ENCODE measurements at places on chromosomes 6 and 20.
A peak's percentile ranks its signal among the peaks of the same experiment; 100 is the strongest.

DNA sequence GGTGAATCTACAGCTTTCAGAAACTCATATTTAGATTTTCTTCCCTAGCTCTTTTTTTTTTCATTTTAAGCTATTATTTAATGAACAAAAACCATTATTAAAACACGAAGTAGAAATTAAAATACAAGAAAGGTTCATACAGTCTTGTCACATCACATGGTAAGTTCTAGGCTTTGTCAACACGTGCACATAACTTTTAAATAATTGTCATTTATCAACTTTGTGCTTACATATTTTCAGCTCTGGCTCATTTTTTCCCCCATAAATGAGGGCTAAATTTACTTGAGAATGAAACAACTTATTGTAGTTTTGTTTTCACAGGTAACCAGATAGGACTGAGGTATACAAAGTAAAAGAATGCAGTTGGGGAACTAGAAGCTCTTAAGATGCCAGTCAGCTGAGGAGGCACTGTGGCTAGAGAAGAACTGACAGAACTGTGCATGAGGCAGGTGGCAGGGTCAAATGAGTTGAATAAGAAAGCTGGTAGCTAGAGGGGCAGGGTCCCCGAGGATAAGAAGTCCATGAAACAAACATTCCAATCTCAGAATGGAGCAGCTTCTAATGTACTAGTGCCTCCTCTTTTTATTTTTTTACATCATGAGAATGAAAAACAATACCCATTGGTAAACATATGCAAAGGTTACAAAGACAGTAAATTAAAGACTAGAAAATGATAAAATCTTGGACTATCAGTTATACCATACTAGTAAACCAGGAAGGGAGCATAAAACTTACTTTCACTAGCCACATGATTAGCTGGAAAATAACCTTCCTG lies 141.5 kb downstream of the MYB start:
- no peak for DNase-seq

DNA sequence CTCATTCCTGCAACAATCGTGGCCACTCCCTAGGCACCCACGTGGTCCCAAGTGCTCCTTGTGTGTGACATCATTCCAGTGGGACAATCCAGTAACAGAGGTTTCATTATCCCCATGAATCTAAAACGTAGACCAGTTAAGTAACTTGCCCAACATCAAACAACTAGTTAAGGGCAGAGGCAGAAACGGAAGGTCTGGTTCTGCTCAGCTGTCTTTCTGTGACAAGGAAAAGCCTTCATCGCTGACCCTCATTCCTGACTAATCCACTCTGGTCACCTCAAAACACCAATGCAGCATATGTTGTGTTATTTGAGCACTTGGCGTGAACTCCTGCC lies 261.4 kb upstream of the JARID2 start:
- no peak for DNase-seq

DNA sequence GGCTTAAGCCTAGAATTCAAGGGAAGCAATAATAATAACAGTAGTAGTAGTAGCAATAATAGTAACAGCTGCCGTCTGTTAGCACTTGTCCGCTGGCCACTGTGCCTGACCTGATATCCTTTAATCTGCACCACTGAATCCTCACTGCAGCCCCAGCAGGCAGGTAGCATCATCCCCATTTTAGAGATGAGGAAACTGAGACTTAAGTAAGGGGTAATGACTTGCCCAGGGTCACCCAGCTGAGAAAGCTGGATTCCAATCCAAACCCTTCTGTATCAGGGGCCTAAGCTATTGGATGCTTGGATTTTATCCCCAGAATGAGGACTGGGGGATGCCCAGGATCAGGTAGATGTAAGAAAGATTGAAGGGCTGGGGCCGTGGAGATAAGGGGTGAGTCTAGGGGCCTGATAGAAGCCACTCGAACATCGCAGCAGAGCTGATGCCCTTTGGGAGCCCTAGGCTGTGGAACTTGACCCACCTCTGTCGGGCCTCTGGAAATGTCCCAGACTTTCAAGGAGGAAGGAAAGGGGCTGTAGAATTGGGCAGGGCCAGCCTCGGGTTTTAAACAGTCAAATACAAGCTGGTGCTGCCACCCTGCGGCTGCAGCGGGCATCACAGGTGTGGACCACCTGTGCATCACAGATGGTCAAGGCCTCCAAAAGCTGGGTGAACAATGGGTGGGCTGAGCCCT lies 102.1 kb upstream of the MYL9 start:
- DNase-seq: peak; percentile 58

GRCh38 chr6:5123296-5124143 lies 38.4 kb downstream of the PPP1R3G start:
- no peak for DNase-seq

- no peak for DNase-seq
Measured at GRCh38 chr6:42404484-42404883, 47.2 kb downstream of the TRERF1 start.

All from T-helper 9 cell (primary cell).